Coronary artery (tissue), 2 donors: ENCODE measurements at places on chromosomes 3 and 15.

- peak; percentile 57 for DNase-seq
These were observed 23.9 kb downstream of the FAM174B start for GRCh38 chr15:92631721-92632120.

GRCh38 chr15:80480909-80481308 lies 76.7 kb downstream of the ARNT2 start:
- DNase-seq: no peak

- no peak for DNase-seq
These were observed 292.9 kb upstream of the RORA start for GRCh38 chr15:61521953-61522352.

- no peak for DNase-seq
These were observed 14.9 kb downstream of the LIPH start for GRCh38 chr3:185537369-185537970.

DNA sequence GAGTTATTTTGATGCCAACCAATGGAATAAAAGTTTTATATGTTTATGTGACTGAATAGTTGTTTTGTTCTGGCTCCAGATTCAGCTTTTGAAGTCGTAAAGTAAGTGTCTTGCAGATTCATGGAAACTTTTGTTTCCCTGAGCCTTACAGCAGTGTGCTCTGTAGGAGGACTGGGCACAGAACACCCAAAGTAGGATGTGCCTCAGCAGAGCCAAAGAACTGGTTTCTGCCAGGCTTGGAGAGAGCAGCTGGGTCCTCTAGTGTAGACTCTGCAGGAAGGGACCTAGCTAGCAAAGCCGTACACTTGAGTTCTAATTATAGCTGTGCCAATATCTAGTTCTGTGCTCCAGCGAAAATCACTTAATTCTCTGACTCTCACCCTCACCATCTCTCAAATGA lies 261.2 kb upstream of the DNAJC19 start:
- DNase-seq: no peak

- no peak for DNase-seq
These were observed 200.2 kb upstream of the LRRC3B start for GRCh38 chr3:26422415-26422814.

DNA sequence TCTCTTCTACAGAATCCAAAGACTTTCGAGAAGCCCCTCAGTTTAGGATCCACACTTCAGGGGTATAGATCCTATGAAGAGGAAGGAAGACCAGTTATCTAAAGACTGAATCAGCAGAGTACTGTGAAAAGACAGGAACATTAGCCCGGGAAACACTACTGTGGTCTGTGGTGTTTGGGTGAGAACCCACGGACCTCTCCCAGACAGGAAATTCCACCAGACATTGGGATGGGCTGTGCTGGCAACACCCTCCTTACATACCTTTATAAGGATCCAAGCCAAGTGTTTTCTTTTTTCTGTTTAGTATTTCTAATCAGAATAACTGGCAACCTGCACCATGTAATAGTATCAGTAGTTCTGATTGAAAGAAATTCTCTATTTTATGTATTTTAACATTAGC lies 14.1 kb downstream of the TMEM207 start:
- no peak for DNase-seq

GRCh38 chr15:39778021-39778420 lies 4.6 kb downstream of the FSIP1 start:
- DNase-seq: no peak

GRCh38 chr3:52349611-52350395 lies 33.7 kb downstream of the DNAH1 start:
- no peak for DNase-seq

DNA sequence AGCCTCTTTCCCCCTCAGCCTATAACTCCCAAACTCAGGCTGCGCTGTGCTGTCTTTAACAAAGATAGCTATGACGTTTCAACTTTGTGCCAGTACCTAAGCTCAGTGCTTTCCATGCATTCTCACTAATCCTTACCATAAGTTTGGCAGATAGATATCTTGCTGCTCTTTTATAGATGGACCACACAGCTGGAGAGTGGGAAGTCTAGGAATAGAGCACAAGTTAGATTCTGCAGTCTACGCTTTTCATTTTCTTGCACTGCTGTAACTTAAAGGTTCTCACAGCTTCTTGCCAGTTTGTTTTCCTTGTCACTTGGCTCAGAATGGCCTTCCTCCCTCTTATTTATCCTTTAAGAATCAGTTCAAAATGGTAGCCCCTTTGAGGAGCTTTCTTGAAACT lies 468.8 kb downstream of the CNTN4 start:
- no peak for DNase-seq

GRCh38 chr3:13796701-13797460 lies 83.0 kb downstream of the WNT7A start:
- no peak for DNase-seq

- no peak for DNase-seq
These were observed 27.6 kb downstream of the ZNF860 start for GRCh38 chr3:32009101-32009500.

- no peak for DNase-seq
These were observed 8.9 kb downstream of the CHSY1 start for GRCh38 chr15:101242999-101243336.

GRCh38 chr15:85786781-85787114 lies 8.0 kb downstream of the KLHL25 start:
- no peak for DNase-seq

DNA sequence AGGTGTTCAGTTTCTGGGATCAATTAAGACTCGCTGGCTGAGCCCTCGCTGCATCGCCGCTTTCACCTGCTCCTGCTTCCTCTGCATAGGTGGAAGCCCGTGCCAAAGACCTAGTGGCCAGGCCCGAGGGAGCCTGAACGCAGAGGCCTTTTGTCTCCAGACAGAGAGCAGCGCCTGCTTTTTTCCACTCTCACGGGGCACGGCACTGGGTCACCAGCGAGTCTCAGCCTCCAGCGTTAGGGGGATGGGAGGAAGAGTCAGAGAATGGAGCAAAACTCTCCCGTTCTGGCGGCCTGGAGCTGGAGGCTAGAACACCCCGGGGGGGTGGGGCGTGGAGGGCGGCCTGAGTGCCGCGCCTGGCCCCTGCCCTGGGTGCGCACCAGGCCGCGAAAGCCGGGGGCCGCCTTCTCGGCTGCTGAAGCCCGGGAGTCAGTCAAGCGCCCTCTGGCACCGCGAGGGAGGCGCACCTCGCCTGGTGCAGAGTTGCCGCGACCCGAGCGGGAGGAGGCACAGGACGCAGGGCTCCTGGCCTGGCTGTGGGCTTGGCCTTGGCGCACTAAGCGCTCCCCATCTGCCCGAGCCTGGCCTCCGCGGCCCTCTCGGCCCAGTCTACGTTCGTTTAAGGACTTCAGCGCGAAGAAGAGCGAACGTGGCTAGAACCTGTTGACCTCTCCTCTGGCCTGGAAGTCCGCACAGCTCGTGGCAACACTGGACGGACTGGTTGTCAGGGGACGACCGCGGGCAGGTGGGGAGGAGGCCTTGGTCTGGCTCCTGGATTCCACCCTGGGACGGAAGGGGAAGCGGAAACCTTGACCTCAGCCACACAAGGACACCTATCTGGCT lies 21.5 kb downstream of the NR2F2 start:
- peak; percentile 86 for DNase-seq

DNA sequence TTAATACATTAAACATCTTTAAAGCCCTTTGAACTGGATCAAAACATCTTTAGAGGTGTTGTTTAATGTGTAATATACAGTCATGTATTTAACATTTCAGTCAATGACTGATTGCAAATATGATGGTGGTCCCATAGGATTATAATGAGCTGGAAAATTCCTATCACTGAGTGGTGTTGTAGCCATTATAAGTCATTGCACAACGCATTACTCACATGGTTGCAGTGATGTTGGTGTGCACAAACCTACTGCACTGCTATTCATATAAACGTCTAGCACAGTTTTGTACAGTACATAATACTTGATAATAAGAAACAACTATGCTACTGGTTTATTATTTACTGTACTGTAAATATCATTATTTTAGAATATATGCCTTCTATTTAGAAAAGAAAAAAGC lies 75.6 kb downstream of the DTWD1 start:
- DNase-seq: no peak

DNA sequence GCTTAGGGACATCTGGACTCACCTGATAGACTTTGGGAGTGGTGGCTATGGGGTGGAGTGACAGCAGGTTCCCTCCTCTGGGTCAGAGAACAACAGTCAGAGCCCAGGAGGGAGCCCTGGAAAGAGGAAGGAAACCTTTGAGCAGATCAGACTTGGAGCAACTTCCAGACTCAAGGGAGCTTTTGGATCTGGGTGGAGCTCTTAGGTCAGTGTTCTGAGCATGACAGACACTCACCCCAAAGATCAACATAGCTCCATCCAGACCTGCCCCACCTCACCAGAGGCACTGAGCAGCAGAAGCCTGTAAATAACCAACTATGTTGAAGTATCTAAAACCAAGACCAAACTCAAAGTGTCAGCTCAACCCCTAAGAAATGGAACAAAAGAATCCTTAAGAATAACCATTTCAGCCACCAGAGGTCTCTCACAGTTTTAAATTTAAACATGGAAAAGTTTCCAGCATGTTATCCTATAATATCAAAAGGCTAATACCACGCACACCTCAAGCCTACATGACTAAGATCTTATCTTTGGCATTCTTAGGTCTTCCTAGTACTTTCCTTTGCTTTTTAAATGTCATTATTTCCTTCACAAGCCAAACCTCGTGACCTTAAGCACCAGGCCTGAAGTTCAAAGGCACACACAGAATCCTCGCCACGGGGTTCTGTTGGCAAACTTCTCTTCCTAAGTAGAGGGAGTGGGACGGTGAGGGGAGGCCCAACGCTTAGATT lies 56.4 kb downstream of the UMPS start:
- DNase-seq: no peak
